ENCODE measurements at places on chromosomes 12 and 14.

- DNase-seq = no peak
Measured at GRCh38 chr12:4272424-4273272, 914 bp upstream of the CCND2 start.

- no peak for DNase-seq
Measured at GRCh38 chr14:93729993-93730392, 58.3 kb downstream of the PRIMA1 start.

- DNase-seq = peak; percentile 25
Measured at GRCh38 chr14:88195676-88196075, 127.4 kb downstream of the KCNK10 start.

GRCh38 chr14:60654334-60654821, 5.1 kb upstream of the SIX1 start:
- no peak for DNase-seq

DNA sequence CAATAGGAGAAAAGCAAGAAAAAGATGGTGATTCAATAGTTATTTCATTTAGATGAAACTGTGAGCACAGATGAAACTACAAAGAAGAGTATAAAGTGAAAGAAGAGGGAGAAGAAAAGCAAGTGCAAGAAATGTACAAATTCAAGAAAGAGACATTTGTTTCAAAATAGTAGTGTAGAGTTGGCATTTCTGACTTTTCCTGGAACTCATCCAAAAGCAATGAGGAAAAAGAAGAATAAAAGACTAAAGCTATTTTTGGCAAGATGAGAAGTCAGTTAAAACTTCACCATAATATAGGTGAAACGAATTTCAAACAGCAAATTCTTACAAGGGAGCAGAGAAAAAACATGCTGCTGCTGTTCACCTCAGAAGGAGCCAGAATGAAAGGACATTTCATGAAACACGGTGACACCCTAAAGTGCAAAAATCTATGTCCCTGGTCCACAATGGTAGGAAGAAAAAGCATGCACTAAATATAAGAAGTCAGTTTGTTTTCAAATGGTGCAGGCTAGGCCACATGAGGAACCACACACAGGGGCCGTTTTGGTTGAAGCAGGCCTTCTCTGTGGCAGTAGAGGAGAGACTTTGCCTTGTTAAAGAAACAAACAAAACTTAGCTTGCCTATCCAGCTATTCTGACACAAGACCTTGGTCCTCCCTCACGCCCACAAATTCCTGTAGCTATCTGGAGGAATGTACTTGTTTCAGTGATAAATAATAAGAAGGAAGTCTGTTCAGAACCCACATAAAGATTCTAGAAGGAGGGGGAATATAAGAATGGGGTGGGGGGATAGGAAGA, 11.1 kb upstream of the CMAS start:
- no peak for DNase-seq

DNA sequence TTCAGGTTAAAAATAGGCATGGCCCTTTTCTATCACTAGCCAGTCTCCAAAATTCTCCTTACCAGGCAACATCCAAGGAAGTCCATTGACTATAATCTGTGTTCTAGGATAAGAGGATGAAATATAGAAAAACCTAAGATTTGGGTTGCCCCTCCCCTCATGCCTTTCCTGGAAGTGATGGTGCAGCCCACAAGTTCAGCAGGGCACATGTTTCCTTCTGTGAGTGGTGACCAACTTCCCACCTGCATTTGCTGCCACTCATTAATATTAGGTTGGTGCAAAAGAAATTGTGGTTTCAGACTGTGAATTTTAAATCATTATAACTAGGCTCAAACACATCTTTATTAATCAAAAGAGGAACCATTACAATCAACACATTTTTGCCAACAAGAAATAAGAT, 250.5 kb upstream of the FKBP4 start:
- DNase-seq = no peak

DNA sequence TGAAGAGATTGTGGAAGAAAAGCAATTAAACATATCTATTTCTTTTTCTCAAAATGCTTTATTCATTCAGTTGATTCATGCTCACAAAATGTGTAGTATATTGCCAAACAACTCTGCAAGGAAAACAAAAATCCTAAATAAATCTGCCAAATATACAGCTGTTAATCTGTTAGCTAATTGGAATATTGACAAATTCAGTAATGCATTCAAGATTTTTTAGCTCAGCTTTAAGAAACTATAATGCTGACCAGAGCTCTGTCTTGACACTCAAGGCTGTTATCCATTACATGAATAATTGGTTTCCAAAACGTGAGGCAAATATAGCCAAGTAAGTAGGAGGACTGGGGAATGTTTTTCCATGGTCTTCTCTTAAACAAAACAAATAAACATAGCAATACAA, 146.8 kb downstream of the TMTC2 start:
- no peak for DNase-seq

DNA sequence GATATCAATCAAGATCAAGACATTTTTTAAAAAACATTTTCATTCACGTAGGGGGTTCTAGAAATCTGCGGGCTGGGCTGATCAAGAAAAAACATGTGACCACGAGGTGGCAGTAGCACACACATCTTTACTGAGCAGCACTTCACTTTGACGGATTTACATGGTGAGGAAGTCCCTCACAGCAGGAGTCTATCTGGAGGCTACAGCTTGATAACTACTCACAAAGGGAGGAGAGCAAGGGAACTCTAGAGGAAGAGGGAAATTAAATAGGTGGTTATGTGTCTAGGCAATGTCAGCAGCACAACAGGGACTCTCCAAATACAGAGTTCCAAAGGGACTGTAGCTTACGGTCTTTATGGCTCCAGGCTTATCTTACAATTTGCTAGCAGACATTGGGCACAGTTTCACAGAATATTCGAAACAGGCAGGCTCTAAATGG, 248.1 kb downstream of the DPY19L2 start:
- DNase-seq = no peak

GRCh38 chr14:60532442-60532841, 23.5 kb downstream of the SIX6 start:
- no peak for DNase-seq

GRCh38 chr14:75662966-75663365, 1.9 kb downstream of the TTLL5 start:
- no peak for DNase-seq

GRCh38 chr14:61476754-61477410, 155.5 kb downstream of the PRKCH start:
- peak; percentile 20 for DNase-seq

DNA sequence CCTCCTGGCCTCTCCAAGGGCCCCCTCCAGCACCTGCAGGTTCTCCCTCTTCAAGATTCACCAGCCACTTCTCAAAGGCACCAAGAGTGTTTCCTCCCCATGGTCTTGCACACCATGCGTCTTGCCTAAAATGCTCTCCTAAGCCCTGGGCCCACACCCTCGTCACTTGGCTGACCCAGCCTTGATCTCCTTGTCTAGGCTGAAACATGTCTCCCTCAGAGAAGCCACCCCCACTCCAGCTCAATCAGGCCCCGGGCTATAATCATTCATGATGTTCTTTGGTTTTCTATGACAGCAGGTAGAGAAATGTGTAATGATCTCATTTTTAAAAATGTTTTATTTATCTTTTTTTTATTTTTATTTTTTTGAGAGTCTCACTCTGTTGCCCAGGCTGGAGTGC, 88.1 kb downstream of the EFCAB11 start:
- DNase-seq = no peak

DNA sequence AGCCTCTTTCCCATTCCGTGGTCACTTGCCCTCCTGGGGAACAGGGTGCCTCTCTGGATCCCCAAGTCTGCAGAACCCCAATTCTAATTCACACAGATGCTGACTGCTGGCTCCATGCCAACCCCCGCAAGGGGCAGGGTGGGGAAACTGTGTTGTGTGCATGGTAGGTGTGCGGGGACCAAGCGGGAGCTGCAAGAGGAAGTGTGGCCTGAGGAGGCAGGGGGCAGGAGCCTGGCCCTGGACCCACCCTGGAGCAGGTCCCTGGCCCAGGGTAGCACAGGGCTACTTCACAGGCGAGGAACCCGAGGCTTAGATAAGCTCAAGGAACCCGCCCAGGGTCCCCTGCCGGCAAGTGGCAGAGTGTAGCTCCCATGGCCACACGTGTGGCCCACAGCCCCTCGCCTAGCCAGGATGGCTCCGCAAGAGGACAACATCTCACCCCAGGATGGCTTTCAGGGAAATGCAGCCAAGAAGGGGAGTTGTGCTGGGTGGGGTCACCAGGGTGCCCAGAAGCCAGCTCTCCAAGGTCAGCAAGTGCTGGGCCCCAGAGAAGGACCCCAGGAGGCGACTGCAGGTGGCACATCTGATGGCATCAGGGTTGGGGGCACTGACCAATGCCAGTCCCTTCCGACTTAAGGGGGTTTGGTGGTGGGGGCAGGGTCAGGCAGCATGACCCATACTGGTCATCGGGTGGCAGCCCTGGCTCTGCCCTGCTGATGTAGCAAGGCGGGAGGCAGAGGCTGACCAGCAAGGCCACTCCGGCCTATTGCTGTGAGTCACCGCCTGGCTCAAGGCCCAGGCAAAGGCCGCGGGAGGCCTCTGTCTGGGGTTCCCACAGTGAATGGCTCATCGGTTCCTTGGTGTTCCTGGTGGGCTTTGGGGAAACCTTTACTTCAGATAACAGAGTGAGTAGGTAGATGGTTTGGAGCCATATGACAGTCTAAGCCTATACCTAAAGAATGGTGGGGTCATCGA, 37.3 kb upstream of the EML1 start:
- no peak for DNase-seq

DNA sequence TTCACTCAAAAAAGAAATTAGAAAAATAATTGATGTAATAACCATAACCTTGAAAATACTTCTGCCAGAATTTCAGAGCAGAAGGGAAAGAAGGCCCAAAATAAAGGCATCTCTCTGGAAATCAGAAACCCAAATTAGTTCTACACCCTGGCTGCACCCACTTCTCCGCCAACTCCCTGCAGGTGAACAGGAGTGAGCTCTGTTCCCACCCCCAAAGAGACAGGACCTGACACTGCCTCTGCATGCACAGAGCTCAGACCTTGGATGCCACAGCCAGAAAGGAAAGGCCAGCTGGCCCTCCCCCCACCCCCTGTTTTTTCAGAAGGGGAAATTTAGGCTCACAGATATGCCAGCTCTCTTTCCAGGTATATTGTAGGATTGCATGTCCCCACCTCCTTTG, 228.2 kb downstream of the BCL11B start:
- no peak for DNase-seq

DNA sequence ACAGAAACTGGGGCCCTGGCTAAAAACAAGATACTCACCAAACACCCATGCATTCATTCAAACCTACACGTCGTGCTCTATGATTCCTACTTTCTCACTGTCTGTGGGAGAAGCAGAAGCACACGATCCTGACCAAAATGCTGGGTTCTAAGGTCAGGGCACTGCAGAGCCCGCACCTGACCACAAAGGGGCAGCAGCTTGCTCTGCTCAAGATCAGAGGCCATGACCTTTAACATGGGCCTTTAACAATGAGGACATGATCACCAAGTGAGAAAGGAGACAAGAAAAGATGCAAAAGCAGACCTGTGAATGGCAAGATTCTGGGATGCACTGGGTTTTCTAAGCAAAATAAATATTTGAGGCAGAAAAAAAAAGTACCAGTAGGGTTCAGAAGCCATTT, 40.1 kb upstream of the VPS33A start:
- DNase-seq = no peak

DNA sequence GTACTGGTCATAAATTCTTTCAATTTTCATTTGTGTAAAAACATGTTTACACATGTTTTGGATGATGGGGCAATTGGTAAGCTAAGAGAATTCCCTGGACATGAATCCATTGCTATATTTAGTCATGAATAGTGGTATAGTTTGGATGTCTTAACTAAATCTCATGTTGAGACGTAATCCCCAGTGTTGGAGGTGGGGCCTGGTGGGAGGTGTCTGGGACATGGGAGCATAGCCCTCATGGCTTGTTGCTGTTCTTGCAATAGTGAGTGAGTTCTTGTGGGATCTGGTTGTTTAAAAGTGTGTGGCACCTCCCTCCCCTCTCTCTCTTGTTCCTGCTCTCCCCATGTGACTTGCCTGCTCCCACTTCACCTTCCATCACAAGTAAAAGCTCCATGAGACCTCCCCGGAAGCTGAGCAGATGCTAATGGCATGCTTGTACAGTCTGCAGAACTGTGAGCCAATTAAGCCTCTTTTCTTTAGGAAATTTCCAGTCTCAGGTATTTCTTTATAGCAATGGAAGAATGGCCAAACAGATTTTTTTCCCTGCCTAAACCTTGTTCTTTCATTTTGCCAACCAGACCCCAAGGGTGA, 33.6 kb downstream of the CTSG start:
- DNase-seq = no peak

DNA sequence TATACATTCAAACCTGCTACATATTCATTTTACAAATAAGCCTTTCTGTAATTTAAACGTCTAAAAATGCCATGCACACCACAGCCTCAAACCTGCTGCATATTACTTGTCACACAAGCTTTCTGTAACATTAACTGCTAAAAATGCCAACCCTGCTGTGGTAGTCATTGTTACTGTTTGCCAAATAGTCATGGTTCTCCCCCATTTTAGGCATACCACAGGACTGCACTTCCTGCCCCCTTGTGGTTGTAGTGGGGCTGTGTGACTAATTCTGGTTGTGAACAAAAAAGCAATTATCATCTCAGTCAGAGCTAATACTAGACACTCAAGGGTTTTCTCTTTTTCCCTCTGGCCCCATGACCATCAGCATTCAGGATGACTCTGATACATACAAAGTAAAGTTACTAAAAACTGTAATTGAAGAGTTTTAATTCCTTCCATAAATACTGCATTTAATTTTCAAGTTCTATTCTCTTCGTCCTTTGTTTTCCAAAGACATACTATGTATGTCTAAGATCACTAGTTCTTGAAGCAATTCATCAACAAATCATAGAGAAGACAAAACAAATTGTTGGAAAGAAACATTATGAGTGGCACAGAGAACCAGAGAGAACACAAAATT, 5.7 kb upstream of the SLC35F4 start:
- no peak for DNase-seq

DNA sequence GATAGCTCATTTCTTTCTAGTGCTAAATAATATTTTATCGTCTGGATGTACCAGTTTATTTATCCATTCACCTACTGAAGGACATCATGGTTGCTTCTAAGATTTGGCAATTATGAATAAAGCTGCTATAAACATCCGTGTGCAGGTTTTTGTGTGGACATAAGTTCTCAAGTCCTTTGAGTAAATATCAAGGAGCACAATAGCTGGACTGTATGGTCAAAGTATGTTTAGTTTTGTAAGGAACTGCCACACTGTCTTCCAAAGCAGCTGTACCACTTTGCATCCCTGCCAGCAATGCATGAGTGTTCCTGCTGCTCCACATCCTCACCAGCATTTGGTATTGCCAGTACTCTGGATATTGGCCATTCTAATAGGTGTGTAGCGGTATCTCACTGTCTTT, 447.4 kb downstream of the MED13L start:
- DNase-seq = no peak

GRCh38 chr14:86601813-86602212, 1071.9 kb downstream of the FLRT2 start:
- DNase-seq = no peak

GRCh38 chr12:27425306-27425705, 21.2 kb upstream of the SMCO2 start:
- no peak for DNase-seq

Measured in caudate nucleus (tissue), 63 donors.